ENCODE measurements at places on chromosomes 4 and X.

DNA sequence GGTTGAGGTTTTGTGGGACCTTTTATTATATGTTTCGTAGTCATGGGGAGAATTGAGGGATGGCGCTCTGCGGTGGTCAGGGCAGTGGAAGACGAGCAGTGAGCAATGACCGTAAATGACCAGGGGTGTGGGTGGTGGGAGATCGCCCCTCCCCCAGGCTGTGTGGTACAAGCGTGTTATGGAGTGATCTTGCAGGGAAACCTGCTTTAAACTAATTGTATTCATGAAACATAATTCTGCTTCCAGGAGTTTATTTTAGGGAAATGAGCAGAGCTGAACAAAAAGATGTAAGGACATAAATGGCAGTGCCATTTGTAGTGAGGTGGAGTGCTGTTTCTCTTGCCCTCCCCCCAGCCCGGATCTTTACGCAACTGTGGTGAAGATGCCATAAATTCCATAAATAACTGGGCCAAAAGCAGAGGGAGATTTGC, 20.2 kb downstream of the GYG2 start:
- no peak for DNase-seq

DNA sequence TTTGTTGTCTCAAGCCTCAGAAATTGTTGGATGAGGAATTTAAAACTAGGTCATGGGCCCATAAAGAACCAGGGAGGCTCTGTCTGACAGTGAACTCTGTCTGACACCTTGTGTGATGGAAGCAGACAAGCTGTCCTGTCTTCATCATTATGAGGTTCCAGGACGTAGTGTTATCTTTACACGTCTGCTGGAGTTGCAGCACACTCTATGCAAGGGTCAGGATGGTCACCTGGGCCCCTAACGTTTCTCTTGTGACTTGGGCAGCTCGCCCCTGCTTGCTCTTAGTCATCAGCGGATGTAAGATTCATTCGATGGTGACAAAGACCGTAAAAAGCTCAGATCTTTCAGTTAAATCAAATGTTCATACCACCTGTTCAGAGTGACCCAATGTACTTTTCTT, 92.0 kb upstream of the ADGRG2 start:
- DNase-seq: no peak

DNA sequence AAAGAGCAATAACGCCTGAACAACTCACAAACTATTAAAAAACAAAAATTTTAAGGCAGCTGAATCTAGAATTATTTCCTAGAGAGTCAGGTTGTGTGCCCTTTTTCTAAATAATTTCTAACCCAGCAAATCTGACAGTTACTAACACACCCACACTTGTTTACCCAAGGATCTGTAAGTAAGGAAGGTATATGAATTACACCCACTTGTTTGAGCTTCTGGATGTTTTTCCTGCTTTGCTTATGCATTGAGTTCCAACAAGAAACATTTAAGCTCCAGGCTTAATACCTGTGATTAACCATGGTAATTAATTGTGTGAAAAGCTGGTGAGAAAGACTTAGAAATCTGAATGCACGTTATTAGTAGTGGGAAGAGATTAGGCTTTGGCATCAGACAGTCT, 1.5 kb downstream of the NIPAL1 start:
- DNase-seq: no peak

DNA sequence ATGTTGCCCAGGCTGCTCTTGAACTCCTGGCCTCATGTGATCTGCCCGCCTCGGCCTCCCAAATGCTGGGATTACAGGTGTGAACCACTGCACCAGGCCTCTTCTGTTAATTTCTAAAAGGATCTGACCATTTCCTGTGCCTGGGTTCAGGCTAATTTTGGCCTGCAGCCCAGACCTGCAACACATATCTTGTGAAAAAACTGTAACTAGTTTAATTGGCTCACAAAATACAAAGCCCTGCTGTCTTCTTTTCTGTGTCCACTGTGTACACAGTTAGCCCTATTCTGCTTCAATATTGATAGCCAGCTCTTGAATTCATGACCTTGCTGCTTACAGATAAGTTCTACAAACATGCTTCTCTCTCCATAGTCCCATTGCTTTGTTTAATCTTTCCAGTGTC, 753.5 kb downstream of the PDHA2 start:
- no peak for DNase-seq

GRCh38 chrX:9988762-9989161, 21.6 kb downstream of the CLDN34 start:
- no peak for DNase-seq

DNA sequence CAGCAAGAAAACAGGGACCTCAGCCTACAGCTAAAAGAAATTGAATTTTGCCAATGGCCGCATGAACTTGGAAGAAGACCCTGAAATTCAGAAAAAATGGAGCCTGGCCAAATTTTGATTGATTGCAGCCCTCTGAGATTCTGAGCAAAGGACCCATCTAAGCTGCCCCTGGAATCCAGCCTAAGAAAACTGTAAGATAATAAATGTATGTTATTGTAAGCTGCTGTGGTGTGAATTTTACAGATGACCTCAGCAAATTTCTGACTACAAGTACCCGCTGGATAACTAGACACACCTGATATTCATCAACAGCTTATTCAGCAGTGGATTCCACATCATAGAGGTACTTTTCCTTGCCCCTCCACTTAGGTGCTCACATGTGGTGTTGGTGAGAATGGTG, 119.5 kb upstream of the EPHA5 start:
- no peak for DNase-seq

Measured in stimulated activated CD8-positive, alpha-beta memory T cell treated with anti-CD3 and anti-CD28 coated beads, Interleukin-4, amount 100 ng/mL, for 4 hours (primary cell).